ENCODE measurements at places on chromosomes 2 and 18. TPM values are rescaled to one million over a fixed set of nuclear protein-coding genes. Genes with fewer than 3 reads are reported as not detected.

GRCh38 chr2:21820271-21820670, 696.5 kb downstream of the TDRD15 start:
- no peak for DNase-seq

The MAP3K19 gene
- not detected for total RNA-seq

DNA sequence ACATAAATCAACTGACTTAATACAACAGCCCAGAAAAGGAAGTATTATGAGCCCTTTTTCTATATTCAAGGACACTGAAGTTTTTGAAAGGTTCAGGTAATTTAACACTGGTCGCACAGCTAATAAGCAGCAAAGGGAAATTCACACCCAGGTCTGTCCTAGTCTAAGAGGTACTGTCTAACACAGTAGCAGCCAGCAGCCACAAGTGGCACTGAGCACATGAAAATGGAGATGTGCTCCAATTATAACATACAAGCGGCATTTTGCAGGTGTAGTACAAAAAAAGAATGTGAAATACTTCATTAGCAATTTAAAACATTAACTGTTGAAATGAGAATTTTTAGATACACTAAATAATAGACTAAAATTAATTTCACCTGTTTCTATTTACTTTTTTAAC, 23.4 kb downstream of the SPRED2 start:
- no peak for DNase-seq

DNA sequence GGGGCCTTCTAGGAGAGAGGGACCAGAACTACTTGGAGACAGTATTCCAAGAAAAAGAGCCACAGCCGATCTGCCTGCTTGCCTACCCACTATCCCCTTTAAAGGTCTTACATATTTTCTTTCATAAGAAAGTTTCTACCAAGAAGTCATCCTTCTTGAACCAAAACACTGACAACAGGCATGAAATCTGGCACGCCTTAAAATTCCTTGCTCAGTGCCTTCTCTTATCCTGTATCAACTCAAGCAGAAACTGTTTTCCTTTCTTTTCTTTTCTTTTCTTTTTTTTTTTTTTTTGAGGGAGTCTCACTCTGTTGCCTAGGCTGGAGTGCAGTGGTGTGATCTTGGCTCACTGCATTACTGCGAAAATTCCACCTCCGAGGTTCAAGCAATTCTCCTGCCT, 48.3 kb upstream of the ZFP36L2 start:
- no peak for DNase-seq

DNA sequence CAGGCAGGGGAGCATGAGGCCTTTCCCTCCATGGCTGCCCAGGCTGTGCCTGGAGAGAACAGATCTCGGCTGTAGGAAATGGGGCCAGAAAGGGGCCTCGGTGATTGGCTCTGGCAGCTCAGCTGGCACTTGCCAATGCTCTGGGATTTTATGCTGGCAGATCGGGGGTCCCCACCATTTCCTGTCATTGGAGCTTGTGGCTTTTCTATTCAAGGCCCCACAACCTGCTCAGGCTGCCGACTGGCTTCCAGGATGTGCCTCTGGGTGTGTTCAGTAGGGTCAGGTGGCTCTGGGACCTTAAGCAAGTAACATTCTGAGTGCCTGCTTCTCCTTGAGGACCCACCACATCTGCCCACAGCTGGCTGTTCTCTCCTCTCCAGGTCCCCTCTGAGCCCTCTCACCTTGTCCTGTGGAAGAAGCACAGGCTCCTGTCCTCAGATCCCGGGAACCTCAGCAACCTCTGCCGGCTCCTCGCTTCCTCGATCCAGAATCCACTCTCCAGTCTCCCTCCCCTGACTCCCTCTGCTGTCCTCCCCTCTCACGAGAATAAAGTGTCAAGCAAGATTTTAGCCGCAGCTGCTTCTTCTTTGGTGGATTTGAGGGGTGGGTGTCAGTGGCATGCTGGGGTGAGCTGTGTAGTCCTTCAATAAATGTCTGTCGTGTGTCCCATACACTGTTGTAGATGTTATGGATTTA, 4.2 kb downstream of the GNLY start:
- no peak for DNase-seq

- DNase-seq = no peak
These were observed 101.5 kb downstream of the NYAP2 start for GRCh38 chr2:225501022-225501421.

DNA sequence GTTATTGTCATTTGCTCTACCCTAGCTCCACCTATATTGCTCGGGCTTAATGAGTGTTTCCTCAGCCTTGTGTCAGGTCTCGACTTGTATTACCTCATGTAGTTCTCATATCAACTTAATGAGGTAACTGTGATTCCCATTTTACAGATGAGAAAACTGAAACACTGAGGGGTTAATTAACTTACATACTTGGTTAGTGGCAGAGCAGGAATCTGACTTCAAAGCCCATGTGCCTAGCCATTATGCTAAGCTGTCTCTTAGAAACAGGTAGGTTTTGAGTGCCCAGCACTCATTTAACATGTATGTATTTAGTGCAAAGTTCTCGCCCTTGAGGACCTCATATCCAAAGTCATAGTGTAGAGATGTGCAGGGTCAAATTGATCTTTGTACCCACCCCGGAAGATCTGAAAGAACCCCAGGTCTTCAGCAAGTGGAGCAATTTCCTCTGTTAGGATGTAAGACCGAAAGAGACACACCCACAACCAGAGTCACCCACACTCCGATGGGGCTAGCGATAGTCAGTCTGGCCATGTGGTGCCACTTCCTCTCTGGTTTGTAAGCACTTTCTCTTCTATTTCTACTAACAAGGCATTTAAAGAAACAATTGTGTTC, 121.0 kb upstream of the SLC39A10 start:
- peak; percentile 94 for DNase-seq

DNA sequence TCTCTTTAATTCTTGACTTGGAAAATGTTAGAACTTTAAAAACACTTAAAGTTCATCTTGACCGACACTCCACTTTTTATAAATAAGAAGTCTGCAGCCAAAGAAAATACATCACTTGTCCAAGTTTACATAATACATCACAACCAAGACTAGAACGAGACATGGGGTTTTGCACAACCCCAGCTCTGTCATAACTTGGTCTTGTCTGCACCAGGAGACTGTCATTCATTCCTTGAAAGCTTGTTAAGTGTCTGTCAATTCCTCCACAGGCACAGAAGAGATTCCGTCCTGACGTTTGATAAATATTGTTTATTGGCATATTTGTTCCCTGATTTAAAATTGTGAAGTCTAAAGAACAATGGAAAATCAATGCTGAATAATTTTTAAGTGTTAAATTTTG, 139.5 kb upstream of the SETBP1 start:
- DNase-seq = no peak

The NMUR1 gene
- total RNA-seq = not detected

DNA sequence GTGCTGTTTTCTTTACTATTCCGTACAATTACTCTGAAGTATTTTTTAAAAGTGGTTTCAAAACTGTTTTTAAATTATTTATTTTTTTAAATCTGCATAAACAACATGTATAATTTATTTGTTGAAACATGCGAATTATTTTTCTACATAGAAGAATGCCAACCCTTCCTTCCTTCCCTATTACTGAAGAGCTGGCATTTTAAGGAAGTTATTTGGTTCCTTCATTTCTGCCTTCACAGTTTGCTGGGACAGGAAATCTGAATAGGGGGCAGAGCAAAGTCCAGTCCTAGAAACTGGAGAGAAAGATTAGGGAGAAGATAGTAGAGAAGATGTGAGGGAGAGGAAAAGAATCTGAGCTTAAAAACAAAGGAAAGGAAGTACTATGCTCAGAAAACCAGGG, 146.7 kb upstream of the ACVR2A start:
- no peak for DNase-seq

DNA sequence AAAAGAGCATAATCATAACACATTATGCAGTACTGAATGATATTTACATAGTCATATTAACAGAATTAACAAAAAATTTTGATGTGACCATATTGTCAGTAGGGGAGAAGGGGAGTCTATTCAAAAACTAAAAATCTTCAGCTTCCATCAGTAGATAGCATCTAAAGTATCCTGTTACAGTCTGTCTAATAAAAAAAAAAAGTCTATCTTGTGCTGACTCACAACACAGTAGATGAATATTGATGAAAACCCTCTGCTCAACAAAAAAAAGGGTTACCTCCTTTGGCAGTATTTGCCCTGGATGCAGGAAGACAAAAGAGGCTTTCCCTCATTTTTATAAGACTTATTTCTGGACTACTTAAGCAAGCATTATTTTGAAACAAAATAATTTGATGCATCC, 27.3 kb downstream of the GRB14 start:
- no peak for DNase-seq

The NPHP1 gene
- 0.21 TPM for total RNA-seq

DNA sequence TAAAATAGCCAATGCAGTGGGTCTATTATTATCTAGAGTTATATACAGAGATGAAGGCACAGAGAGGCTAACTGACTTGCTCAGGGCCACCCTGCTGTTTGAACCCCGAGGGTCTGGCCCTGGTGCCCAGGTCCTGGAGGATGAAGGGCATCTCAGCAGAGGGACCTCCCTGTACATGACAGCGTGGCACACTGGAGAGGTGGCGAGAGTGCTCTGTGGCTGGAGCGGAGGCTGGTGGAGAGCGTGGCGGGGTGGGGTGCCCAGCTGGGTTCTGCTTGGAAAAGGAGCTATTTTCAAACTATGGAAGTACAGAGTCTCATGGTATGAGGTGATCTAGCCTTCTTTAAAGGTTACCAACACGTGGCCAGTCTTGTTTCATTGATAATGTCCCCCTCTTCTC, 35.8 kb downstream of the GREB1 start:
- no peak for DNase-seq

The TXNDC2 gene
- total RNA-seq = not detected

- DNase-seq = no peak
These were observed 111.1 kb downstream of the ADCYAP1 start for GRCh38 chr18:1015777-1016176.

The EN1 gene
- total RNA-seq = not detected

The CDH7 gene
- not detected for total RNA-seq

The GCG gene
- not detected for total RNA-seq

DNA sequence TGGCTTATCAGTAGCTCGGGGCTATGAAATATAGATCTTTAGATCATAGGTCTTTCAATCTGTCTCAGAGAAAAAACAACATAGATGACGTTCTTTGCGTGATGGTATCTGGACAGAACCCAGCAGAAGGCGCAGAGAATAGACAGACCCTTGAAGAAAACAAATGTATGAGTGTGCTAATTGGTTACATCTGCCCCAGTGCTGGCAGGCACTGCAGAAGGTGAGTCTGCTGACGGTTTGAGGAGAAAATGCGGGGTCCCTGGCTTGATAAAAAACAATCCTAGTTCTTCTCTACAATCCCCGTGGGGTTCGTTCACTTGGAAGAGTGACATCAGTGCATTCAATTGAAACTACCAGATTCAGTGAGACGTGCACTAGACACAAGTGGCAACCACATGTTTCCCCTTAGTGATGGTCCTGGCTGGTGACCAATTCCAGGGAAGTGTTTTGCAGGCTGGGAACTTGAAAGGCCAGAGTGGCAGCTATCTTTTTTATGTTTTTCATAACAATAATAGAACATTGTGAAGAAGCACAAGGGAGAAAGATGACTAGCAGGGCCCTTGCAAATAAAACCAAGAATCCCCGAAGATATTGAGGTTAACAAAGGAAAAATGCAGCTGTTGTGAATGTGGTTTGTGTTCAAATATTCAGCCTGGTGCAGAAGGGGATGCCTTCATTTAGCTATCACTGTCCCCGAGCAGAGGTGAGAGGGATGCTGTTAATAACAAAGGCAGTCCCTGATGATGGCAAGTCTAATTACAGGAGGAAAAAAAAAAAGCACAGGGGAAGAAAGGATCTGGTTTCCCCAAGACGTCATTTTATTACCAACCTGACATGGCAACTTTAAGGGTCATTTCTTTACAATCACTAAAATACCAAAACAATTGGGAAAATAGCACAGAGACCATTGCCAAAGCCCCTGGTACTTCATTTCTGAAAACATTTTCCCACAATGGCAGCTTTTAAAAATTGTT, 337.6 kb upstream of the FIGN start:
- DNase-seq = no peak

The ZNF24 gene
- total RNA-seq = 53.9 TPM

- no peak for DNase-seq
These were observed 78.5 kb upstream of the CAB39 start for GRCh38 chr2:230634146-230634545.

GRCh38 chr2:235494716-235495372, 1.0 kb downstream of the AGAP1 start:
- DNase-seq = peak; percentile 59

DNA sequence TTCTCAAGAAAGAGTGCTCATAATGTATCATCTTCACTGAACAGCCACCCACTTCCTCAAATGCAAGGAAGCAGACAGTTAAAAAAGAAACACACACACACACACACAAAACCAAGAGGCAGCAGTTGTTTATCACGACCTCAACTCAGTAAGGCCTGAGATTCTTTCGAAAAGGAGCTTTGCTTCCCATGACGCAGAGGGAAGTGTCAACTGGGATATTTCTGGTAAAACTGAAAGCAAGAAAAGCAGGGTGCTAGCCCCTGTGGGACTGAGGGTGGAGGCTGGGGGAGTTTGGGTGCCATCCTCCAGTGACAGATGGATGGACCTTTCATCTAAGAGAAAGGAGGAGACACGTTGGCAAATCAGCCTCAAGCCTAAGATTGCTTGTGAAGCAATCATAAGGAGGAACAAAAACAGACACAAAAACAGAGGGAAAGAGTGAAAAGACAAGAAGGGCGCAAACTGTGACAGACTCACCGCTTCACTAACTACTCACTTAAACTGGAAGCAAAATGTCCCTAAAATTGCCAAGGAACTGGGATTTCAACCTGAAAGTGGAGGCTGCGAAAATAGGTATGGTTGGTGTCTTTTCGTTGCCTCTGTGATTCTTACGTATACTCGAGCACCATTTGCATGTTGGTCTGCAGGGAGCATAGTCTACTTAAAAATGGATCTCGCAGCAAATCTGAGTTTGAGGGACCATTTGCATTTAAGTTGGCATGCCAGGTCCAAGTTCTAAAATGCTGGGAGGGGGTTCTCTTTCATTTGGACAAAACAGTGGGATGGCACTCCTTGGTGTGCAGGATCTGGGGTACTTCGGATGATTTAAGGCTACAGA, at the start of gene ARHGAP25:
TSS of gene ARHGAP25 (plus strand) at position 124 of the 838 bp plus-strand sequence. CDS start at position 513, 389 bp downstream.
- DNase-seq = peak; percentile 89

The SALL3 gene
- not detected for total RNA-seq

The CRYGD gene
- not detected for total RNA-seq

The SERPINB4 gene
- not detected for total RNA-seq

GRCh38 chr2:105518897-105519296, 120.0 kb upstream of the FHL2 start:
- no peak for DNase-seq

GRCh38 chr2:241461693-241462677, 46.4 kb downstream of the STK25 start:
- DNase-seq = no peak

The CPO gene
- not detected for total RNA-seq

- no peak for DNase-seq
These were observed 4.7 kb downstream of the MAPRE3 start for GRCh38 chr2:26975102-26975501.

DNA sequence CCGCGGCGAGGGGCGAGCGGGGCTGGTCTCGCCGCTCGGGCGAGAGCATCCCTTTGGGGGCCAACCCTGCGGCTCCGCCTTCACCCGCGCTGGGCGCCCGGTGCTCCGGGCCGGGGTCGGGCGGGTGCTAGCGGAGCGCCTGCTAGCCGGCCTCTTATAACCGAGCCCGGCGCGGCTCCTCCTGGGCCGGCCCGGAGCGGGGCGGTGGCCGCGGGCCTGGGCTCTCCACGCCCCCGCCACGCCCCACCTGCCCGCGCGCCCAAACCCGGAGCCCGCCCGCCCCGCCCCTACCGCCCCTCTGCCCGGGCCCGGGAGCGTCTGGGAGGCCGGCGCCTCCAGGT, at the start of gene FOXI3:
TSS of gene FOXI3 (minus strand) at position 129 of the 341 bp plus-strand sequence. CDS start 158 bp downstream, outside the sequence.
- DNase-seq = peak; percentile 59

The DNAJC5G gene
- not detected for total RNA-seq
